HepG2 (cell line): ENCODE measurements at places on chromosomes 16 and 17.

DNA sequence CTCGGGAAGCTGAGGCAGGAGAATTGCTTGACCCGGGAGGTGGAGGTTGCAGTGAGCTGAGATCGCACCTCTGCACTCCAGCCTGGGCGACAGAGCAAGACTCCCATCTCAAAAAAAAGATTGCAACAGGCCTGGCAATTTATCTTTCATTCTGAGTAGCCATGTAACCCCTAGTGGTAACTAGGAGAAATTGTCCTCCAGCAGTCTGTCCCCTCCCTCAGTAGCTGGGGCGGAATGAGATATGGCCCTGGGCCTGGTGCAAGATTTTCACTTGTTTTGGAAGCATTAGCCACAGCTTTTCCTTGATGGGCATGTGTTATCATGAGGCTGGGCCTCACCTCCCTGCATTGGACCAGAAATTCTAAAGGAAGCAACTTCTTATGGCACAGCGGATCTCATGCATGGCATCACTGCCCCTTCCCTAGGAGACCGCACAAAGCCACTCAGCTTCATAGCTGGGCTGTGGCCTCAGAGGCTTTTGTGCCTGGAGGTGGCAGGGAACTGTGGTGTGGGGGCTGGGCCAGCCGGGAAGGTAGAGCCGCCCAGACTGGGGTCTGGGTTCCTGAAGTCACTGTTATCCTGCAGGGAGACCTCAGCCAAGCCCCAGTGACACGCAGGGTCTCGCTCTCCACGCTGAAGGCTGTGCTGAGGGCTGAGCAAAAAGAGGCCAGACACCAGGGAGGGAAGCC is 13.4 kb downstream of the NATD1 start:
- no peak overlapping the region for H3K4me3 ChIP-seq
- H3K27me3 ChIP-seq: no peaks in the 10 kb centered on the region
- H3K36me3 ChIP-seq: no peaks in the 10 kb centered on the region

- no peaks in the 10 kb centered on the region for H3K36me3 ChIP-seq
- no peaks in the 10 kb centered on the region for H3K27me3 ChIP-seq
- peak; percentile 68 for DNase-seq
- H3K4me1 ChIP-seq: peaks cover 58% of the 10 kb centered on the region
- no peak overlapping the region for H3K4me3 ChIP-seq
These were observed 19.7 kb upstream of the SLC47A1 start for GRCh38 chr17:19513897-19514488.

DNA sequence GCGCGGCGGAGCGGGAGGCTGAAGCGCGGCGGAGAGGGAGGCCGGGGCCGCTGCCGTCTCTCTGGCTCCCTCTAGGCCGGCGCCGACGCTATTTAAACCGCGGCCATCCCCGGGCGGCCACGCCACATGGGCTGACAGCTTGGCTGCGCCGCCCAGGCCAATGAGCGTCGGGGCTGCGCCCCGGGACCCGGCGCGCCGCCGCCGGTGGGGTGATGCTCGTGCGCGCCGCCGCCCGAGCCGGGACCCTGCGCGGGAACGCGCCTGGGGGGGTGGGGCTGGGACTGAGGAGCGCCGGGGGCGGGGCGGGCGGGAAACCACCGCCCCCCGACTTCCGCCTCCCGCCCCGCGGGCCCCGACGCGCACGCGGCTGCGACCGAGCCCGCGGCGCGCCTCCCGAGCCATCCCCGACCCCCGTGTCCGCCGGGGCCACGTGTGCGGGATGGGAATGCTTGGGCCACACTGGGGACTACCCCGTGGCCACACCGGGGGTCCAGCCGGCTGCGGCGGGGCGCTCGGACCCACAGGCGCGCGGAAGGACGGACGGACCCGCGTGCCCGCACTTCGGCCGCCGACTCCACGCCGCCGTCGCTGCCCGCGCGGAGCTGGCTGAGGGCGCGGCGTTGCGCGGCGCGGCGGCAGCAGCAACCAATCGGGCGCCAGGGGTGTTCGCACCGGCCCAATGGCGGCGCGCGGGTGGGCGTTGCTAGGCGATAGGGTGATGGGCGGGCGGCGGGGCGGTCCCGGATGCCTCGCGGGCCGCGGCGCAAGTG is at the start of gene FASN:
FASN (minus strand) TSS at position 68 of the 770 bp plus-strand sequence. CDS start 1,791 bp downstream, outside the sequence.
- H3K27me3 ChIP-seq: no peaks in the 10 kb centered on the region; the same call in 2 of the 3 replicates
- peaks cover 76% of the 10 kb centered on the region for H3K4me1 ChIP-seq
- H3K36me3 ChIP-seq: peaks cover 18% of the 10 kb centered on the region
- H3K27ac ChIP-seq: peak within 1 kb of the TSS; percentile 93
- peak; percentile 91 for DNase-seq

DNA sequence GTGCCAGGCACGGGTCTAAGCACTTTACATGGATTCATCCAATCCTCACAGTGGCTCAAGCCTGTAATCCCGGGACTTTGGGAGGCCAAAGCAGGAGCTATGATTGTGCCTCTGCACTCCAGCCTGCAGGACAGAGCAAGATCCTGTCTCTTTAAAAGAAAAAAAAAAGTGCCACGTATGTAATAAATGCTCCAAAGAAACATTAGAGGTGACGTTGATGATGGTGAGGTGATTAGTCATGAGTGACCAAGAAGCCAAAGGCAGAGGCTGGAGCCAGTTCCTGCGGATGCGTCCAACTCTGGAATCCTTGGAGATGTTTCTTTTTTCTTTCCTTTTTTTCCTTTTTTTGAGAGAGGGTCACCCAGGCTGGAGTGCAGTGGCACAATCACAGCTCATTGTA is 59.4 kb upstream of the SIAH1 start:
- no peaks in the 10 kb centered on the region for H3K27me3 ChIP-seq
- DNase-seq: no peak
- peaks cover 80% of the 10 kb centered on the region for H3K4me1 ChIP-seq
- H3K27ac ChIP-seq: no peak overlapping the region
- no peaks in the 10 kb centered on the region for H3K36me3 ChIP-seq
- no peak overlapping the region for H3K4me3 ChIP-seq

DNA sequence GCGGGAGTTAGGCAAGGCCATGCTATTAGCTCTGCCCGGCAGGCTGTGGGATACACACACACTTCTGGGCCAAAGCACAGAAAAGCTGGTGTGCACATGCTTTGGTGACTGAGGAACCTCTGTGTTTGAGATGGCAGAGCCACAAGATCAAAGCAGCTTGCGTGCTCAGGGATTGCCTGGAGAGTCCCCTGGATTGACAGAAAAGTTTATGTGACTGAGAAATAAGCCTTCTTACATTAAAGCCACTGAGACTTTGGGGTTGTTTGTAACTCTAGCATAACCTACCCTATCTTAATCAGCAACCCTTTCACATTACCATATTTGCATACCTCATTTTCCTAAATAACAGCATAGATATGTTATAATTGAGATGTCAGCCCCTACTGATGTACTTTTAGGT is 69.3 kb downstream of the MYO1D start:
- H3K36me3 ChIP-seq: no peaks in the 10 kb centered on the region
- H3K27me3 ChIP-seq: no peaks in the 10 kb centered on the region
- peaks cover 32% of the 10 kb centered on the region for H3K4me1 ChIP-seq
